ENCODE measurements at places on chromosomes 7 and 10.

DNA sequence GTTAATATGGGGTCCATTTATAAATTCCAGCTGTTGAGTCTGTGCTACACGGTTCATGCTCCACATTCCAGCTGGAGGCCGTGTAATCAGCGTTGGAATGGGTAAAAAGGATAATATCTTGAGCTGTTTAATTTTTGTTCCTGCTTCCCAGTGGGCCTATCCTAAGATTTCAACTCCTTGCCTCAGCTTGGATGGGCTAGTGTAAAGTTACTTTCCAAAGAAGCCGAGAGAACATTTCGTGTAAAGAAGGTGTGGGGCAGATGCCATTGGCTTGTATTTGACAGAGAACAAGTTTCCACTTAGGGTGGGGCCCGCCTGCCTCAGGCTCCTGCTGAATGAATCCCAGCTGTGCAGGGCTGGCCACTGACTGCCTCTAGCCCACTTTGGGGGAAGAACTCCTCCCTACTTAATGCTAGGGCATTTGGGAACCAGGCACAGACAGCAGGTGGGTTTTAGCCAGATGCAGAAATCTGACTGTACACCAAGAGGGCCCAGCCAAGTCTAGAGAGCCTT is 125.9 kb upstream of the LYZL2 start:
- DNase-seq: no peak

DNA sequence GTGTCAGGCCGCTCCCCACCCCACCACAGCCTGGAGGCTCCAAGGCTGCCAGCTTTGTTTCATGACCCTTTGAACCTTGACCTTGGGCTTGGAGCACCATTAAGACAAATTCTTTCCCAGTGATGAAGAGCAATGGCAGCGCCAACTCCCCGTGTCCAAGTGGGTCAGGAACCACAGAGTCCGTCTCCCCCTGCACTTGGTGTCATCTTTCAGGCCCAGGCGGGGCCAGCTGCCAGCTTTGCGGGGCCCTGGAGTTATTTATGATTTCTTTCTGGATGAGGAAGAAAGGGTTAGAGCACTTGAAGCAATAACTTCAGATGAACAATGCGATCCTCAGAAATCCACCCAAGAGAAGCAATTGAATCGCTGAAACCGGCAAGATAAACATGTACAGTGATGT is 110.8 kb downstream of the MYL10 start:
- no peak for DNase-seq

DNA sequence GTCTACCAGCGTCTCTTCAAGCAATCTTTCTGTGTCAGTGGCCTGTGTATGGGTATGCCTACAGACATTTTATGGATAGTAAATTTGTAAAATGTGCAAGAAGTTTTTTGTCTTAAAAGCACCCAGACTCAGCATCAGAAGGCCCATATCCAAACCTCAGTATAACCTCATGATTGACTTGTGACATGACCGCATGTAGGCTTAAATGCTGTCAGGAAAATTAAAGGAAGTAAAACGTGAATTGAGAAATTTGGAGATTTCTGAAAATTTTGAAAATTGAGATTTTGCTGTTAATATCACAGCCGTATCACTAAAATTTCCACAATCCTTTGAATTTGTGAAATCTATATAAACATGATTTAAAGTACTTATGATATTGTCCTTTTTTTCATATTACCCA is 410.2 kb downstream of the AUTS2 start:
- DNase-seq: no peak

- DNase-seq: no peak
These were observed 72.5 kb downstream of the CCDC6 start for GRCh38 chr10:59833810-59834209.

DNA sequence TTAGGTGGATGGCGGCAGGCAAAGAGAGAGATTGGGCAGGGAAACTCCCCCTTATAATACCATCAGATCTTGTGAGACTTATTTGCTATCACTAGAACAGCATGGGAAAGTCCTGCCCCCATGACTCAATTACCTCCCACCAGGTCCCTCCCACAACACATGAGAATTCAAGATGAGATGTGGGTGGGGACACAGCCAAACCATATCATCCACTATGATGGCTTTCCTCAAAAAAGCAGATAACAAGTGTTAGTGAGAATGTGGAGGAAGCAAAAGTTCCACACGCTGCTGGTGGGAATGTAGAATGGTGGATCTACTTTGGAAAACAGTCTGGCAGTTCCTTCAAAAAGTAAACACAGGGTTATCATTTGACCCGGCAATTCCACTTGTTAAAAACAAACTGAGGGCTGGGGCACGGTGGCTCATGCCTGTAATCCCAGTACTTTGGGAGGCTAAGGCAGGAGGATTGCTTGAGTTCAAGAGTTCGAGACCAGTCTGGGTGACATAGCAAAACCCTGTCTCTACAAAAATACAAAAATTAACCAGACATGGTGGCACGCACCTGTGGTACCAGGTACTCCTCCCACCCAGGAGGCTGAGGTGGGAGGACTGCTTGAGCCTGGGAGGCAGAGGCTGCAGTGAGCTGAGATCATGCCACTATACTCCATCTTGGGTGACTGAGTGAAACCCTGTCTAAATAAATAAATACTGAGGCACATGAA is 161.4 kb upstream of the EEPD1 start:
- DNase-seq: peak; percentile 37

GRCh38 chr7:114343949-114344708 is 70.5 kb upstream of the FOXP2 start:
- no peak for DNase-seq

GRCh38 chr10:132140167-132140925 is 46.4 kb upstream of the DPYSL4 start:
- peak; percentile 6 for DNase-seq

- DNase-seq: no peak
These were observed 18.1 kb downstream of the IDI2 start for GRCh38 chr10:1007583-1007982.

DNA sequence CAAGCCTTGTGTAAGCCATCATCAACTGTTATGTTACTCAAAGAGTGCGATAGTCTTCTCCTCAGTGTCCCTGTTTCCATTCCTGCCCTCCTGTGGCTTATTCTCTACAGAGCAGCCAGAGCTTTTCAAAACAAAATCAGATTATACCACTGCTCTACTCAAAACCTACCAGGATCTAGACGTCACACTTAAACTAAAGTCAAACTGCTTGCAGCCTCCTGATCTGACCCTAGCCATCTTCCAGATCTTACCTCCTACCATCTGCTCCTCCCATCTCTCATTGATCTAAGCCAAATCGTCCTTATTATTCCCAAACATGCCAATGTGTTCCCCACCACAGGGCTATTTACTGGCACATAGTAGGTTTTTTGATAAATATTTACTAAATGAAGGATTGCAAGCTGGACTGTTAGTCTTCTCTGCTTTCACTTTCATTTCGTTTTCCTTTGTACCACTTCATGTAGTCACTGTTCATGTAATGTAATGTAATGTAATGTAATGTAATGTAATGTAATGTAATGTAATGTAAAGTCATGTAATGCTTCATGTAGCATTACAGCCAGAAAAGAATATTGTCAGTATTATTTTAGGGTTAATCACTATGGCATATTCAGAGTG is 116.1 kb downstream of the GPR37 start:
- DNase-seq: no peak

DNA sequence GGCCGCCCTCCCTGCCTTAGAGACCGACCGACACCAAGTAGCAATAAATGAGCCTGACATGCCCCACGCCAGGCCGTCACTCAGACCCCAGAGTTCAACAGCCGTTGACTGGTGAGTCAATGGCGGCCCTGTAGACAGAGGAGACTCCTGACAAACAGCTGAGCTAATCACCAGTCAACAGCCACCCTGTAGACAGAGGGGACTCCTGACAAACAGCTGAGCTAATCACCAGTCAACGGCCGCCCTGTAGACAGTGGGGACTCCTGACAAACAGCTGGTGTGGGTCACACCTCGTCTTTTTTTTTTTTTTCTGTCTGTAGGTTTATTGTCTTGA is 16.9 kb upstream of the KNDC1 start:
- no peak for DNase-seq

DNA sequence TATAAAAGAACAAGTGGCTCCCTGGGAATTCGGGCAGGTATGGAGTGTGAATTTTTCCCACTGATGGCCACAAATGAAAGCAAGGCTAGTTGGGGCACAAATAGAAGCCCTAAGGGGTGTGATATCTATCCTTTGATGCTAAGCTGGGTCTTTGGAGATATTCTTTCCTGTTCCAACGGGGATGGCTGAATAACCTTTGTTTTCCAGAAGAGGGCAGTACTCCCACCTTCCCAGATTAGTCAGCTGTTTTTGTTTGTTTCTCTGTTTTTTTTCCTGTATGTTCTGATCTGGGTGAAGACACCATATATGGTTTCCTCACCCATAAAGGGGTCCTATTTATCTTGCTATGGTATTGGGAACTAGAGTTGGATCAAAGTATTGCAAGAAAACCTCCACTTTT is 947.7 kb upstream of the SORCS1 start:
- DNase-seq: no peak

GRCh38 chr10:132022241-132022640 is 40.5 kb upstream of the BNIP3 start:
- DNase-seq: no peak

GRCh38 chr7:100546129-100546925 is 7.3 kb downstream of the AGFG2 start:
- no peak for DNase-seq

- no peak for DNase-seq
These were observed 619.7 kb downstream of the AUTS2 start for GRCh38 chr7:70218006-70218405.

- DNase-seq: no peak
These were observed 168.0 kb downstream of the PTPN20 start for GRCh38 chr10:47079204-47079580.

- DNase-seq: no peak
These were observed 49.3 kb downstream of the C10orf120 start for GRCh38 chr10:122650331-122650730.

GRCh38 chr7:131105294-131105798 is 222.3 kb upstream of the MKLN1 start:
- no peak for DNase-seq

DNA sequence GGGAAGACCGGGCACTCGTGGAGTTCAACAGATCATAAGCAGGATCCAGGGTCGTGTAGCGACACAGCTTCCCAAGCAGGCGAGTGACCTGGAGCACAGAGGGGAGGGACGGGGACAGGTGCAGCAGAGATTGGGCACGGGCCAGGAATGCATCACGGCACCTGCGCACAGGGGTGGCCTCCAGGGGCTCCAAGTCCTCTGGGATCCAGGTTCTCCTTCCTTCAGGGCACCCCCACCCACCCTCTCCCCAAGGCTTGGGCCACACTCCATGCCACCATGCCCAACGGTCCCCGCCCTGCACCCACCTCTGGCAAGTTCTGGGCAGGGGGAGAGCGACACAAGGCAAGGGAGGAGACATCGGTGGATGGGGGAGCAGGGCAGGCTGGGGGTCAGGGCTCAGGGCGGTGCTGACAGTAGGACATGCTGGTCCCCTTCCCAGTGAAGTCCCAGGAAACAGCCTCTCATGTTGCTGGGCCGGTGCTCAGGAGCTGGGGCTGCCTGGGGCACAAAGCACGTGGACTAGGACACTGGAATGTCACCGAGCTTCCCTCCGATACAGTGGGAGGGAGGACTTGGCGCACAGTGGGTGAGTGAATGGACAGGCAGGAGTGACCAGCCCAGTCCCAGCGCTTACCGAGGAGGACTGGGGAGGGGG is 597.3 kb downstream of the PTPRN2 start:
- no peak for DNase-seq

GRCh38 chr7:95669513-95669912 is 73.2 kb upstream of the PDK4 start:
- no peak for DNase-seq

GRCh38 chr7:129774359-129774758 is 162.8 kb downstream of the NRF1 start:
- no peak for DNase-seq

DNA sequence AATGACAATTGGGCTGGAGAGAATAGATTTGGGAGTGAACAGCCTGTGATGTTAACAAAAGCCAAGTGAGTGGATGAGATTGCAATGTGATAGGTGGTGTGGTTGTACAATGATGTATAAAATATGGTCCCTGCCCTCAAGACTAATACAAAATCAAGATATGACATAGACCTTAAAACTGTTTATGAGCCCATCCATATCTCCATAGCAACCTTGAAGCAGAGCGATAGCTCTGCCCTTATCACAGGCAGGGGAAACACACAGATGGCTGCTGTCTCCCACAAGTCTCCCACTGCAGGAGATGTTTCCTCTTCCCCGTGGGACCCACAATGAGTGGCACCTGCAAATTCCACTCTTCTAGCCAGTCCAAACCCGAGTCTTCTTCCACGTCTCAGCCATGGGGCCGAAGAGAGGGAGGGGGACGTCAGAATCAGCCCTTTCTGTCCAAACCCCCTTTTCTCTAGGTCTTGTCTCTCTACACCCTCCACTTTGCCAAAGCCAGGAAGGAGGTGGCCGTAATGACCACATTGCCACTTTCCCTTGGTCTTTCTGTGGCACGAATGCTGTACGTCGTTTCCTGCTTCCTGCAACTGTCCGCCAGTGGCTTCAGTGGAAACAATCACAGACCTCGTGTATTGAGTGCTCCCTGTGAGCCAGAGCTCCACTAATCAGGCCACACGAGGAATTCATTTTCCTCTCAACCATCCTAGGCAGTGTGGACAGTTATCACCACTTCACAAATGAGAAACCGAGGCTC is 7.5 kb upstream of the TBXAS1 start:
- no peak for DNase-seq

DNA sequence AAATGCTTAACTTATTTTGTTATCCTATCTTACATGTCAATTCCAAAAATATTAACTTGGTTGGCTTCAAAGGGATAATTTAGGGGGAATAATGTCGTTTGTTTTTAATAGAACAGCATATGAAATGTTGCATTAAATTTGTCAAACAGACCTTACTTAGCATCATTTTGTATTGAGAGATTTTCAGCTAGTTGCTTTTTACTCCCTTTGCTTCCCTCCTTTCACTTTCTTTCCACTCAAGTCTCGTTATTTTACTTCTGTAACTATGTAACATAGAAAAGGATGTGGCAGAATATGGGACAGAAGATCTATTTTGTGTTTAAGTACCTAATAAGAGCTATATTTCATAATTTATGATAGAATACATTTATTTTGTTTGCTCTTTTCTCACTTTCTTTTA is 2.6 kb downstream of the PHYHIPL start:
- DNase-seq: no peak

GRCh38 chr10:93390306-93391090 is 91.6 kb downstream of the MYOF start:
- no peak for DNase-seq

All from activated naive CD4-positive, alpha-beta T cell treated with anti-CD3 and anti-CD28 coated beads, Interleukin-2, amount 50 U/mL, for 16 hours (primary cell).